ENCODE measurements at places on chromosomes 5 and 9.

DNA sequence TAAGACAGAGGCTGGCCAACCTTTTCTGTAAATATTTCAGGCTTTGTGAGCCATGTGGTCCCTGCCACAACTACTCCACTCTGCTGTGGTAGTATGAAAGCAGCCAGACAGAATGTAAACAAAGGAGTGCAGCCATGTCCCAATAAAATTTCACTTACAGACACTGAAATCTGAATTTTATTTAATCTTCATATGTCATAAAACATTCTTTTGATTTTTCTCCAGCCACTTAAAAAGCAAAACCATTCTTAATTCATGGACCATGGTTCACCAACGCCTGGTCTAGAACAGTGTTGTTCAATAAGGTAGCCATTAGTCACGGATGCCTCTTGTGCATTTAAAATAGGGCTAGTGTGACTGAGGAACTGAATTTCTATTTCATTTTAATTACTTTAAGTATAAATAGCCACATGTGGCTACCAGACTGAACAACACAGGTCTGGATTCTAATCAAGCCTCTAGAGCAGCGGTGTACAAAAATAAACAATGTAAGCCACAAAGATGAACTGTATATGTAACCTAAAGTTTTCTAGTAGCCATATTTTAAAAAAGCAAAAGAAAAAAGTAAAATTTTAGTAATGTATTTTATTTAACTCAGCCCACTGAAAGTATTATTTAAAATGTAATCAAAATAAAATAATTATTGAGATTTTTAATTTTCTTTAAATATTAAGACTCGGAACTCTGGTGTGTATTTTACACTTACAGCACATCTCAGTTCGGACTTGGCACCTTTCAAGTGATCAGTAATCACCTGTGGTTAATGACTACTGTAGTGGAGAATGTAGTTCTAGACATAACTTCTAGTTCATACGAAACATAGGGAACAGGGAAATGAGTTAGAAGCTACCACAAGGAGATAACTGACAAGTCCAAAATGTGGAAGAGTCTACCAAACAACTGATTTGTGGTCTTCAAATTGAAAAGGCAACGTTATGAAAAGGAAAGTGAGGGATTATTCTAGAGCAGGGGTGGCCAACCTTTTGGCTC is 14.3 kb downstream of the GEMIN5 start:
- no peak for DNase-seq

DNA sequence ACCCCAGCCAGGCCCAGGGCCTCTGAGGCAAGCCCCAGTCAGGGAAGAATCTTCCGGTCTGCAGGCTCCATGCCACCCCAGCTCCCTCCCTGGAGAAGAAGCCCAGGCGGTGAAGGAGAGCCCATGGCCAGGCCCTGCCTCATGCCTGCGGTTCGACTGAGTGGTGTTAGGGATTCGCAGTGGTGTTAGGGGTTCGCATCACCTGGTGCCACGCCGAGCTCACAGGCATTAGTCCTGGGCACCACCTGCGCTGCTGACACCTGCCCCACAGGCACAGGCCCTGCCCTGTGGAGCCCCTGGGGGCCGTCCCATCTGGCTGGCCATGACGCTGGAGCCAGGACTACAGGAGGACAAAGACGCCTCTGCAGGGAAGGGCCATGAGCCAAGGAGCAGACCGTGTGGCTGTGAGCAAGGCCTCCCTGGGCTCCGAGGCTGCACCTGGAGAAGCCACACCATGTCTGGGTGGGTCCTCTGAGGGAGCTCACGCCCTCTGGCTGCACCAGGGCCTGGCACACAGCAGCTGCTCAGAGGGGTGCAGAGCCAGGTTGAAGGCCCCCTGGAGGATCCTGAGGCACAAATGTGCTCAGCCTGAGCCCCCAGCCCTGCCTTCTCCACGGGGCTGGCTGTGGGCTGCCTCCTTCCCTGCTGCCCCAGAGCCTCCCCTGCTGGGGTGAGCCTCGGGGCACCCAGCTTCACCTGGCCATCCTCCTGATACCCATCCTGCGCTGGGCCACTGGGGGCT is 27.6 kb upstream of the RNF130 start:
- DNase-seq = no peak

DNA sequence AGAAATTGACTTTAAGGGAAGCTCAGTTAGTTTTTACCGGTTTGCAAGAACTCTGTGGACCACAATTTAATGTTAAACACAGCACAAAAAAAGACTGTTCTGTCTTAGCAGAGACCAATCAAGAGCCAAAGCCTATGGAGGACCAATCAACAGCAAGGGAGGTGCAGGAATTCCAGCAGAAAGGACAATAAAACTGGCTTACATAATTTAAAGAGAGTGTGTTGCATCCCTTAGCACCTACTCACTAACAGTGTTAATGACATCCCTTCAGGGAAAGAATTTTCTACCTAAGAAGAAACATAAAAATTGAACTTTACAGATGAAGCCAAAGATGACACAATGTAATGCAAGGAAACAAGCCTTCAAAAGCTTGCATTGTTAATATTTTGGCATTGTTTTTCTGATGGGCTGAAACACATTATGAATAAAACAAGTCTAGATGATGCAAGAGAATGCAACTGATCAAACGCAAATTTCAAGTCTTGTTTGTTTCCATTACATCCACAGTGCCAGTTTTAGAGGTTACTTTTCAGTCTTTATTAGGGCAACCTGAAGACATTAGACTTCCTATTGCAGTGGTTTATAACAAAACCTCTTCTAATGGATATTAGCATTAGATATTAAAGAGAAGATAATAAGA is 111.3 kb upstream of the FST start:
- no peak for DNase-seq

GRCh38 chr5:71483355-71483754 is 27.9 kb downstream of the BDP1 start:
- no peak for DNase-seq

- no peak for DNase-seq
Measured at GRCh38 chr9:21286659-21287058, 18.5 kb downstream of the IFNA5 start.
